AG04449 (cell line): ENCODE measurements at places on chromosomes 3 and 15.

DNA sequence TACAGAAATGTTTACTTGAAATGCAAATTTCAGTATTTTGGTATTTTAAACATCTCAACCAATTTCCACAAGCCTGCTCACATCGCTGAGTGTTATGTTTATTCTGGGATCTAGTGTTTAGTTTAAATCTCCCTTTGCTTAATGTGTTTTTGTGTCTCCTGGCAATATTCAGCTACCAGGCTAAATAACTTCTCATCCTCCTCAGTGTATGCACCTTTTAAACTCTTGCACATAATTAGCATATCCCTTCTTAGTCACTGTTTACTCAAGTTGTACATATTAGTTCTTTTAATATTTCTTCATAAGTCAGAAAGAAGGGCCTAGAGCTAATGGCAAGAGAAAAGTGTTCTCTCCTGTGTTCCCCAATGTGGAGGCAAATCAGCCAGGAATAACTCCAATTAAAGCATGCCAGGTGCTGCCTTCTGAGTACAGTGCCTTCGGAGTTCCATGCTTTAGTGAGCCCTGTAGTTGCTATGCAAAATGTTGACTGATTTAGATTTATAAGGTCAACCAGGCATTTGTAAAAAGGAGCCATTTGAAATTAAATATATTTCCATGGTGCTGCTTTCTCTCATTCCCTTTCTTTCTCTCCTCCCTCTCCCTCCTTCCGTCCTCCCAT is 234.3 kb downstream of the GAP43 start:
- no peak for DNase-seq

DNA sequence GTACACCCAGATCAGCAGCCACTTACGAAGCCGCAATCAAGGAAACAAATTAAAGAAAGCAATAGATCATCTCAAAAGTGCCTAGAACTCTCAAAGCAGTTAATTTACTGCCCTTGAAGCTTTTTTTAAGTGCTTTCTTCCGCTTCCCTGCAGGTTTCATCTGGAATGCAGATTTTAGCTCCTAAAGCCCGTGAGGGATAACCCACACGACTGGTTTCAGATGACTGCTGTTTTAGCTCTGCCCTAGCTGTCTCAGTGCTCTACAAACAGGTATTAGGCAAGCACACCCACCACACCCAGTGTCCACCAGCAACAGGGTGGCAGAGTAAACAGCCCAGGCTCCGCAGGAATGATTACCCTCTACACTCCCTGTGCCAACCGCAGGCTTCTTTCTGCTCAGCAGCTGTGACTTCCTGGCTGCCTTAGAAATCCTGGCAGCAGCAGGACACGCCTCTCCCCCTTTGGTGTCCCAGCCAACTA is 126.0 kb downstream of the FMN1 start:
- no peak for DNase-seq

DNA sequence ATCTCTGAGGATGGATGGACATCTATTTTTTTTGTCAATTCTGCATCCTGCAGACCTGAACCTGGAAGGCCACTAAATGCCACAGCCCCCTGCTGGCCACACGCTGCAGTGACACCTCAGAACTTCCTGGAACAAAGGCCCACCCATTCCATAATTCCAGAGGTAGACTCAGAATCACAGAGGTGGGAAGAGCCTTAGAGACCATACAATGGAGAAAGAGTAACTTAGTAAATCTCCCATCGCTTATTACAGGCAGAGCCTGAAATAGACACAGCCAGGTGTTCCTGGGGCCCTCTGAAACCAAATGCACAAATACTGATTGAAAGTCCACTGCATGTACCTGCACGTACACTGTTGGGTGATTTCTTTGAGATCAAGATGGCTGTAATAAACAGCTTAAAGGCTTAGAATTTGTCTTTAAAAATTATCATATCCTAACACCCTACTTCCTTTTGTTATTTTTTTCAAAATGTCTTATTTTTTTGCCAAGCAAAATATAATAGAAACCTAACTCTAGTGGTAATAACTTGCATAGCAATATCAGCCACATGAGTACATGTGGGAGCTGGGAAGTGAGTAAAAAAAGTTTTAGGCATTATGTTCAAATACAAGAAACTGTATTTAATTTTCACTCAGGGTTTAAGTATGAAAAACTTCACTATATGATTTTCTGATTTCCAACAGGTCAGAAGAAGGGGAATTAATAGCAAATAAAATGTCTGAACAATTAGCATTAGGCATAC is 62.7 kb downstream of the EOMES start:
- no peak for DNase-seq

- no peak for DNase-seq
Observed at GRCh38 chr3:88997260-88997659, 110.2 kb upstream of the EPHA3 start.

- DNase-seq: no peak
Observed at GRCh38 chr3:41208507-41209220, 9.4 kb downstream of the CTNNB1 start.

DNA sequence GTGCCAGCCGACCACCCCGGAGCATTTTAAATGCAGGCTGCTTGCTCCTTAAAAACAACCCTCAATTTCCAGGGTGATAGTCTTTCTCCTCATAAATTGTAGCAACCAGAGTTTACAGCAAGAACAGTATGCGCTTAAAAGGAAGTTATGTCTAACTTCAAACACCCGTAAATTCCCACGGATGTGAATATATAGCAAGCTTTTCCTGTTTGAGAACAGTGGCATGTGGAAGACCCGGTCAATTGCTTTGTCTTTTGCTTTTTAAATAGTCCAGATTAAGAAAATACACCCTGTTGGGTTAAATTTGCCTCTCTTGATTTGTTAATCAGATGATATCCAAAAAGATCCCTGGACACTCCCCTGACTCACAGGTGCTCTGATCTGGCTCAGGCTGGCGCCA is 20.8 kb downstream of the MRPS25 start:
- no peak for DNase-seq

GRCh38 chr3:156702367-156702766 is 28.0 kb downstream of the TIPARP start:
- no peak for DNase-seq

GRCh38 chr15:64766058-64766457 is 9.3 kb downstream of the RBPMS2 start:
- DNase-seq: no peak

DNA sequence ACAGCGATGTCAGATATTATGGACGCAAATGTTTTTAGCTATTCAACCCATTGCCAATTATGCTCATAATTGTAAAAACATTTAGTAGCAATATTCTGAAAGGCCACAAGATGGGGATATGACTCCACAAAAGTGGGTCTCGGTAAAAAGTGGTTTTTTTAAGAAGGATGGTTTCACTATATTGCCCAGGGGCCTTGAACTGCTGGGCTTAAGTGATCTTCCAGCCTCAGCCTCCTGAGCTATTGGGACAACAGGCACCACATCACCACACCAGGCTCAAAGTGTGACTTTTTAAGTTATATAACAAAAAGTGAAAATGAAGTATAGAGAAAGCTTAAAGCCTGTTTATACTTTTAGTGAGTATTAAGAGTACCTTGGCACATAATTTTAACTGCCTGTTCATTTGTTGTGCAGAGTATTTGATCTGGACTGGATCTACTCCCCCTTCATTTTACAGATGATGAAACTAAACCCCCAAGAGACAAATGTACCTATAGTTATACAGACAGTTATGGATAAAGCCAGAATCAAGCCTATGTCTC is 9.4 kb downstream of the NAA50 start:
- DNase-seq: no peak

GRCh38 chr15:98643115-98643514 is 5.2 kb upstream of the IGF1R start:
- DNase-seq: no peak

DNA sequence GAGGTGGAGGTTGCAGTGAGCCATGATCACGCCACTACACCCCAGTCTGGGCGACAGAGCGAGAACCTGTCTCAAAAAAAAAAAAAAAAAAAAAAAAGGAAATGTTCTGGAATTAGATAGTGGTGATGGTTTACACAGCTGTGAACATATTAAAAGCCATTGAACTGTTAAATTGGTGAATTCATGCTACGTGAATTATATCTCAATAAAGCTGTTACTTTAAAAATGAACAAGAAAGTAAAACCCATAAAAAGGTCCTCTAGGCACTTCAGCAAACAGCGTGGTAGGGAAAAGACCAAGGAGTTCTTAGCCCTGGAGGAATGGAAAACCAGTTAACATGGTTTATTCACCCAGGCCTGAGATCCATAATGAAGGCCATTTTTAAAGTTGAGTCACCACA is 180.1 kb downstream of the ATG7 start:
- DNase-seq: no peak

GRCh38 chr15:56552659-56553058 is 87.7 kb upstream of the MNS1 start:
- no peak for DNase-seq

- DNase-seq: no peak
Observed at GRCh38 chr15:98063315-98063714, 102.8 kb downstream of the ARRDC4 start.

GRCh38 chr3:179149406-179149867 is 1.3 kb downstream of the PIK3CA start:
- no peak for DNase-seq

- no peak for DNase-seq
Observed at GRCh38 chr3:177944228-177944661, 592.0 kb upstream of the KCNMB2 start.

GRCh38 chr3:127072221-127072771 is 89.4 kb downstream of the PLXNA1 start:
- DNase-seq: no peak

- no peak for DNase-seq
Observed at GRCh38 chr3:102299125-102299877, 135.5 kb upstream of the ZPLD1 start.

- DNase-seq: no peak
Observed at GRCh38 chr3:37628711-37629301, 232.9 kb upstream of the CTDSPL start.
